CD4-positive, alpha-beta T cell (primary cell): ENCODE measurements at places on chromosomes 1 and 21. TPM values are rescaled to one million over a fixed set of nuclear protein-coding genes. Genes with fewer than 3 reads are reported as not detected.

The ERG gene
- not detected for total RNA-seq

The DPT gene
- total RNA-seq = not detected

The LRRC39 gene
- 1.3 TPM for total RNA-seq

The NBPF4 gene
- 0.11 TPM for total RNA-seq

The C2CD4D gene
- total RNA-seq = 0.88 TPM

The RGS5 gene
- 1.6 TPM for total RNA-seq

DNA sequence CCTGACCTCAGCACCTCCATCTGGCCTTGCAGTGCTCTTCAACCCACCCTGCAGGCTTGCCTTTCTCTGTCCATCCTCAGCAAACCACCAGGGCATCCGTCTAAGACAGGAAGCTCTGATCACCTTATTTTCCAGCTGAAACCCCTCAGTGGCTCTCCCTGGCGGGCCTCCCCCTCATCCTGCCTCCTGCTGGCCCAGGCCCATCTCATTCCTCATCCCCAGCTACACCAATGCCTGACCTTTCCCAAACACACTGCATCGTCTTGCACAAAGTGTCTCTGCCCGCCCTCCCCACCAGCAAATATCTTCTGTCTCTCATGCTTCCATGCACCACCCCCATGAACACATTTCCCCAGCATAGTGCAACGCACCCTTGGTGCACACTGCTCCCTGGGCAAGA is 205.0 kb downstream of the TOMM20 start:
- no peak for DNase-seq

DNA sequence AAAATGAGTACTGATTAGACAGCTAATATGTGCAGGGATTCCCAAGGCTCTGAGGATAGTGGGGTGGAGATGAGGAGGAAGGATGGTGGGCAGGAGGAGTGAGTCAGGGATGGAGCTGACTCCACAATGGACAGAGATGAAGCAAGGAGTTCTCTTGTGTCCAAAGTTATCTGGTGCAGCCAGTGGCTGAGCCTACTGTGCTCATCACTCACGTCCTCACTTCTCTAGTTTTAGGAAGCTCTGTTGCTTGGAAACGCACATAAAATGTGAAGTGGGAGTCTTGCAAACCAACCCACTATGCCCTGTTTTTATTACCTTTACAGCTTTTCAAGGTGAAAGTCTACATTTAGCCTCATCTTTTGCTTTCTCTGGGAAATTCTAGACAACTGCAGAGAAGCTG is 36.5 kb upstream of the SAMD13 start:
- DNase-seq = no peak

DNA sequence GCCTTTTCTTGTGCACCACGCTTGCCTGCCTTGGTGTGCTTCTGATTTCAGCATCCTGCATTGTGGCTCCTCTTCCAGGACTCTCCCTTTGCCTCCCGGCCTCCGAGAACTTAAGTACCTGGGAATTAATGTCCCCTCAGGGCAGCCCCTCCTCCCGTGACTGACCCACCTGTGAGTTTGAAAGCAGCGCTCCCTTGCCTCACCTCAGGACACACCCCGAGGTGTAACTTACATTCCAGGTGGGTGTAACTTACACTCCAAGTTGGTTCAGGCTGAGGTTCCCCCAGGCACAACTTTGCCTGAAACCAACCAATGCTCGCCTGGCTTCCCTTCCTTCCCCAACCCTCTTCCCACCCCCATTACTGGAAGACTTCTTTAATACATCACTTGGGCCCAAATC is 161.4 kb downstream of the KAZN start:
- DNase-seq = no peak

DNA sequence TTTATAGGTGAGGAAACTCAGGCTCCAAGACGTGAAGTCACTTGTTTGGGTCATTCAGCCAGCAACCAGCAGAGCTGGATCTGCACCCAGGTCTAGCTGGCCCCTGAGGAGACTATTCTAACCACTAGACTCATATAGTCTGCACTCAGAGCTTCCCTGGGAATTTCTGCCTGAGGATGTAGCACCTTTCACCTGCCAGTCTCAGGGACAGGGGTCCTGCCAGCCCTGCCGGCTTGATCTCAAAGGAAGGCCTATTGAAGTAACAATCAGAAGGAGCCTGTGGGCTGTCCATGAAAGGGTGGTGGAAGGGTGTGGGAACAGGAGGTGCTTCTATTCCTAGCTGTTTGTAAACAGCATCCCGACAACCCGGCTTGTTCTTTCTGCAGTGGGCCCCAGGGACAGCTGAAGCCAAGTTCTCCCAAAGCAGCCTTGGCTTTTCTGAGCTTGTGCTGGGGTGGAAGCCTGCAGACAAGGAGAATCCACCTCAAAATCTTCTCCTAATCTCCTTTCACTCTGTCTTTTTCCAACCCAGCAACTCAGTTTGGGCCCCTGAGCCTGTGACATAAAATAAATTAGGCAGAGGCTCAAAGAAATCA is 7.8 kb downstream of the LMOD1 start:
- DNase-seq = no peak

GRCh38 chr1:59156051-59156450 is 140.8 kb upstream of the FGGY start:
- no peak for DNase-seq
